ENCODE measurements at places on chromosomes 3 and 15.

- no peaks in the 10 kb centered on the region for H3K27me3 ChIP-seq
- peaks cover 8% of the 10 kb centered on the region for H3K4me1 ChIP-seq
- no peak overlapping the region for H3K4me3 ChIP-seq
- no peak overlapping the region for H3K27ac ChIP-seq
- no peak for DNase-seq
- no peaks in the 10 kb centered on the region for H3K36me3 ChIP-seq
These were observed 5.2 kb upstream of the VPS8 start for GRCh38 chr3:184806567-184807271.

- H3K27me3 ChIP-seq, result no peaks in the 10 kb centered on the region
- no peaks in the 10 kb centered on the region for H3K4me1 ChIP-seq
- peak overlapping the region; percentile 35 for H3K4me3 ChIP-seq
- peak overlapping the region; percentile 86 for H3K27ac ChIP-seq
- H3K36me3 ChIP-seq, result no peaks in the 10 kb centered on the region
These were observed 12.0 kb downstream of the DLL4 start for GRCh38 chr15:40941068-40941527.

GRCh38 chr15:92473756-92474155, 80.1 kb downstream of the ST8SIA2 start:
- H3K4me3 ChIP-seq, result no peak overlapping the region
- no peak overlapping the region for H3K27ac ChIP-seq
- DNase-seq, result peak; percentile 52
- no peaks in the 10 kb centered on the region for H3K4me1 ChIP-seq
- H3K27me3 ChIP-seq, result no peaks in the 10 kb centered on the region

GRCh38 chr3:144270100-144270499, 298.5 kb downstream of the DIPK2A start:
- H3K27ac ChIP-seq, result no peak overlapping the region
- no peak overlapping the region for H3K4me3 ChIP-seq
- no peaks in the 10 kb centered on the region for H3K4me1 ChIP-seq
- DNase-seq, result no peak
- no peaks in the 10 kb centered on the region for H3K27me3 ChIP-seq
- no peaks in the 10 kb centered on the region for H3K36me3 ChIP-seq

Data from right atrium auricular region (tissue), 2 donors.